Cortex of kidney (tissue), 1 donor: ENCODE measurements at places on chromosomes 5 and 9.

GRCh38 chr5:79685627-79686026 is 4.0 kb upstream of the CMYA5 start:
- no peak for DNase-seq

DNA sequence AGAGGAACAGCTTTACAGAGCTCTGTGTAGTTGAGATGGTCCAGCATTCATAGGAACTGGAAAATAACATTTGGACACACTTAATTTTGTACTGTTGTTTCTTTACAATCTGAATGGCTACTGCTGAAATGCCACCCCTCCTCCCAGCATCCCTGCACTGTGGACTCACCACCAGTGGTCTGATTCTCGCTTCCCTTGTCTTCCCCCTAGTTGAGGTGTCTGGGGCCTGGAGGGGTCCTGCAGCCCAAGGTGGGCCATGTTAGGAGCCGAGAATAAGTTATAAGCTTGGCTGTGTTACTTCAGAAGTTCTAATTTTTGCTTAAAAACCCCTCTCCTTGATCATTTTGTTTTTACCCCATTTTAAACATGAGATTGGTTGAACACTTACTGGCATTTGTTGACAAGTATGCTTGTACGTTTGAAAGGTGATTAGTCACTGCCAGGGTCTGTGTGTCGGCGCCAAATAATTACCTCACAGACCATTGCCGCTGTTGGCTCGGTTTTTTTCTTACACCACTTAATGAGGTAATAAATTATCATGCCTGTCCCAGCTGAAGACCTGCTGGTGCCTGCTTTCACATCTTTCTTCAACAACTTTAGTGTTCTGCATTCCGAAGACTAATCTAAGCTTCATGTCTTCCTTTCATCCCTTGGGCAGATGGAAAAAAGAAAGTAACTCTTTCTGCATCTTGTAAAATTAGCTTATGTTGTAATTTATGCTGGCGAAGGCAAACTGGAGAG is 65.8 kb downstream of the MCCC2 start:
- no peak for DNase-seq

GRCh38 chr5:154163327-154164248 is 26.9 kb upstream of the GALNT10 start:
- no peak for DNase-seq

DNA sequence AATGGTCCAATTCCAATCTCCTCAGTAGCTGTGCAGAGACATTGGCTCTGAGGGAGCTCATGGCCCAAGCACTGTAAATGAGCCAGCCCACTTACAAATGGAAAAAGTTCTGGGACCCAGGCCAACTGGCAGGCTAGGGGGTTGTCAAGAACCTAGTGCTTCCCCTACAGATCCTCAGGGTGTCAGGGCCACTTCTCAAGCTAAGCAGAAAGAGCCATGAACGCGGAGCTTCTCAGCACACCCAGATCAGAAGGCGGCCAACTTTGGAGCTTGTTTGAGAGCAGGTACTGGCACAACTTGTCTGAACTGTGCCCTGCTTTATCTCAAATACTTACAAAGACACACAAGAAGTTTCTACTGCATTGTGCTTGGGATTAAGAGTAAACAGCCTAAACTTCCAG is 17.5 kb downstream of the TLE1 start:
- no peak for DNase-seq

GRCh38 chr5:7745882-7746610 is 104.9 kb downstream of the CFAP90 start:
- no peak for DNase-seq

DNA sequence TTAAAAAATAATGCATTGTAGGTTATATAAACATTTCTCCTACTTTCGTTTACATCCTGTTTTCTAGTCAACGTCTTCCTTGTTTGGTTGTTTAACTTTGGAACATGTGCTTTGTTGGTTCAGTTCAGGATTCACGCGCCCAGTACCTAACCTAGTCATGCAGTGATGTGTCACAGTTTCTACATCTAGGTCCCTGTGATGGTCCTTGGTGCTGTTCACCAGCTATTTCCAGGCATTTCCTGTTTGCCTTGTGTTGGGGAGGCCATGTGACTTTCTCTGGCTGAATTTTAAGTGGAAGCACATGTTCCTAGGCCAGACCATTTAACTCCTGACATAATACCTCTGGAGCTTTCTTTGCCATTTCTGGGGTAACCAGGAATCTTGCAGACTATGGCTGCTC is 292.3 kb downstream of the SMARCA2 start:
- DNase-seq, result no peak

GRCh38 chr5:140992828-140993227 is 26.6 kb downstream of the PCDHAC2 start:
- DNase-seq, result no peak

DNA sequence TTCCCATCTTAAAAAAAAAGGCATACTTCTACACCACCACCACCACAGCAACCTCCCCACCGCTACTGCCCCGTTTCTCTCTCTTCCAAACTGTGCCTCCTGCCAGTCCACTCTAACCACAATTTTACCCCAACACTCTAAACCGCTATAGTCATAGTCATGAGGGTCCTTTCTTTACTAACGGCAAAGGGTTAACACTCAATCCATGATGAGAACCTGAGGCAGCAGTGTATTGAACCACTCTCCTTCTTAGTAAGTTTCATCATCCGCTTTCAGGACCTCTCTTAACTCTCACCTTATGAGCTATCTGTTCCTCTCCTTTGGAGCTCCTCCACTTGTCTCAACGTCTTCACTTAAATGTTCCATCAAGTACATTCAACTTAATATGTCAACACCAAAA is 34.0 kb downstream of the IDNK start:
- no peak for DNase-seq

GRCh38 chr9:126418608-126419007 is 92.0 kb downstream of the MVB12B start:
- DNase-seq, result no peak

DNA sequence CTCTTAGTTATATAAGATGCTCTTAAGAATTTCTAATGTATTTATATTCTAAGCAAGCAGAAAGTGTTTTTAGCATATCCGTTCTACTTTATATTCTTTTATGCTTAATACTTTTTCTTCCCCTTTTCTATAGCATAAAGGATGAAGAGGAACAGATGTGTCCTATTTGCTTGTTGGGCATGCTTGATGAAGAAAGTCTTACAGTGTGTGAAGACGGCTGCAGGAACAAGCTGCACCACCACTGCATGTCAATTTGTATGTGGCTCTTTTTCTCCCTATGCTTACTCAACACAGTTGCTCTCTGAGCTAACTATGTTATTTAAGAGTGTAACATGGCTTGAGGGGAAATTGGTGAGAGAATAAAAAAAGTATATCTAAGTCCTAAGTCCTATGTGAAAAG is 37.6 kb upstream of the SETD9 start:
- no peak for DNase-seq

DNA sequence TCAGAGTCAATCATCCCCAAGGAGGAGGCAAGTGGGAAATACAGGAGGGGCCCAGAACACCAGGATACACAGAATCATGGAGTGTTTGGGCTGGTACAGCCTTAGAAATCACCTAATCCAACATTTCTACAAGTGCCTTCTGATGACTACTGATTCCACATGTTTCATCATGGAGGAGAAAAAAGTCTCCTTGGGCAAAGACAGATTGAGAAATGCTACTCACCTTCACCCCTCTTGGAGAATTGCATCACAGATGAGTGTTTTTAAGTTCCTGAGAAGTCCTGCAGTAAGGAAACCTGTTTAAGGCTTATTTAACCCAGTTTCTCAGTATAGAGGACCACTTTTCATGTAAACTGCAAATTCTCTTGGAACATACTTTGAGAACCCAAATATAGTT is 2.2 kb upstream of the SLIT3 start:
- DNase-seq, result no peak
